ENCODE measurements at places on chromosomes 1 and 21.

DNA sequence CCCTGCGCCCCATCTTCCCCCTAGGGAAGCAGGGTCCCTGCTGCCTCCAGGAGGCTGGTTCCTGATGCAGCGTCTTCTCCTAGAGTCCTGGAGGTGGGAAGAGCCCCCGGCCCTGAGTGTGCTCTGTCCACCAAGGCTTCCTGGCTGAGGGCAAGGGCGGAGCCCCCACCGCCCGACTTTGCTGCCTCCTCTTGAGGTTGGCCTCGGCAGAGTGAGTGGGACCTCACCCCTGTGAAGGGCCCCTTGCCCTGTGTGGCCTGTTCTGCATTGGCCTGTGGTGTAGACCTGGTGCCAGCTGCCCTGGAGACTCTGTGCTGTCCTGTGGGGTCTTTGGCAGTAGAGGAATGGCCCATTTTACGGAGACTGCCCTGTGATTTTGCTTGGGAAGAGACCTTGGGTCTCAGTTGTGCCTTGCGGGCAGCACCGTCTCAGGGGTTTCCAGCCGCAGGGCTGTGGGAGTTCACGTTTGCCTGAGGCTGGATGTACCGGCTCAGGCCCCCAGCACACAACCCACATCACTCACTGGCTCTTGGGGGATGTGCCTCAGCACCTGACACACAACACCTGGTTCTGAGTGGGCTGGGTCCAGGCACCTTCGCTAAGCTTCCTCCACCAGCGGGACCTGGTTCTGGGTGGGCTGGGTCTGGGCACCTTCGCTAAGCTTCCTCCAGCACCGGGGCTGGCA lies 73.6 kb downstream of the SKI start:
- no peak for DNase-seq

DNA sequence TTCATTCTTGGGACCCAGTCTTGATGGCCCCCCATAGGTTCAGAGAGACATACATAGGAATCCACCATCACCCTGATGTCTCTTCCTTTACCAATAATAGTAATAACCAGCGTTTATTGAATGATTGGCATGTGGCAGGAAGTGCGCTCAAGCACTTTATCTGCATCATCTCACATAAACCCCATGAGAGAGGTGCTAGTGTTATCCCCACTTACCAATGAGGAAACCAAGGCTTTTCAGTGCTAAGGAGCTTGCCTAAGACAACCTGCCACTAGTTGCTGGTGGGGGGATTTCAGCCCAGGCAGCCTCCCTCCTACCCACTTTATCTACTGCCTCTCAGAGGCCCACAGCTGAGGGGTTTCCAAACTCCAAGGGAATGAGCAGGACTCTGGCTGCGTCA lies 7.7 kb downstream of the LGR6 start:
- DNase-seq: no peak

DNA sequence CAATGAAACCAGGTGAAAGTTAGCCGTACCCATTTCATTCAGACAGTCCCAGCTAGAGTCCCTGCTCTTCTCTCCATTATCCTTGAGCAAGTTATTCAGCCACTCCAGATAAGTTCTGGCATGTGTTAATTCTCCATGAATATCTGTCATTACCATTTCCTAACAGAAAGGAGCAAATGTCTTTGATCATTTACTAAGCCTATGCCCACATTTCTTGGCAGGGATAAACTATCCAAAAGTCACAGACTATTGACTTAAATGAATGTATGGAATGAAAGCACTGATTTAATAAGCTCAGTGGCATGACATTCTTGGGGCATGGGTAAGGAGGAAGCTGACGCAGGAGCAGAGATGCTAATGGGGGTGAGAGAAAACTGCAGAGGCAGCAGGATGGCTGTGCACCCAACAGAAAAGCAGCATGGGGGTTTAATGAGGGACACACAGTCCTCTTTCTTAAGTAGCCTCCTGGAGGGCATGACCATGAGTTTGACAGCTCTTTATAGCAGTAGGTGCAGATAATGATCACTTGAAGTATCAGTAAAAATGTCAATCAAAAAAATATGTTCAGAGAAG lies 17.6 kb upstream of the DHCR24 start:
- DNase-seq: no peak

- no peak for DNase-seq
Observed at GRCh38 chr1:66521721-66522365, 12.1 kb upstream of the SGIP1 start.

DNA sequence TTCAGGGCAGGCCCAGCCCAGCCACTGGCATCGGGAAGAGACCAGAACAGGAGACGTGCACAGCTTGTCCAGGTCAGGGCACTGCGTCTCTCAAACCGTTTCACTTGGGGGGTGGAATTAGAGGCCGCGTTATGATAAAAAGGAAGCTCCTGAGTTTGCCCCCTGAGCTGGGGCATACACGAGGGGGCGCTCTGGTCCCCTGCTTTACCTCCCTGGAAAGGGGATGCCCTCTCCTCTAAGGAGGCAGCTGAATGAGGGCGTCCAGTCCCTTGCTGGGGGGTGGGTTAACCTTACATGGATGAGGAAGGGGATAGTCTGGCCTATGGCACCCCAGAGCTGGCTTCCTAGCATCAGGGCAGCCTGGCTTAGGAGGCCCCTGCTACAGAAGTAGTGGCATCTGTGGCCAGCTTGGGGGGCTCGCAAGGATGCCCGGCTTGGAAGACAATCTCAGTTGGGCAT lies 2.3 kb downstream of the MYOG start:
- no peak for DNase-seq

- DNase-seq: peak; percentile 21
Observed at GRCh38 chr1:14516974-14517840, 81.3 kb upstream of the KAZN start.

GRCh38 chr1:109926662-109927300 lies 16.1 kb downstream of the CSF1 start:
- DNase-seq: no peak

GRCh38 chr1:17190010-17190995 lies 14.6 kb upstream of the PADI1 start:
- DNase-seq: no peak
